ENCODE measurements at places on chromosomes 6 and 20.
A peak's percentile ranks its signal among the peaks of the same experiment; 100 is the strongest.

- no peak for DNase-seq
Observed at GRCh38 chr20:24677626-24678315, 208.3 kb downstream of the SYNDIG1 start.

DNA sequence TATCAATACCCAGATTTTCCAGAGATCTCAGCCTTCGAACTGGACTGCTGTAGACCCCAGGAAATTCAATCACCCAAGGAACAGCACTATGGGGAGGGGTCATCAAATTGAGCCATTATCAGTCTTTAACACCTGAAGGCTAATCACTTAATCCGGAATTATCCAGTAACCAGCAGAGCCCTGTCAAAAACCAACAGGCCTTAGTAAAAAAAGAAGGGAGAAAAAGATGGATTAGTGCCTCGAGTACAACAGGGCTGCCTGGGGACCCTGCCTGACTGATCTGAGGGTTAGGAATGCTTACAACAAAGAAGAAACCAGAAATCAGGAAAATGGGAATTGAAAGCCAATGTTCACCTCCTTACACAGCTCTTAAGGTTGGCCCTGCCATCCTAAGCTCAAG, 7.6 kb downstream of the RRAGD start:
- DNase-seq: no peak

- DNase-seq: no peak
Observed at GRCh38 chr6:83436674-83437073, 5.8 kb upstream of the ME1 start.

- DNase-seq: no peak
Observed at GRCh38 chr6:2563635-2564034, 187.1 kb downstream of the MYLK4 start.

- no peak for DNase-seq
Observed at GRCh38 chr6:132686531-132686930, 27.3 kb downstream of the VNN1 start.

DNA sequence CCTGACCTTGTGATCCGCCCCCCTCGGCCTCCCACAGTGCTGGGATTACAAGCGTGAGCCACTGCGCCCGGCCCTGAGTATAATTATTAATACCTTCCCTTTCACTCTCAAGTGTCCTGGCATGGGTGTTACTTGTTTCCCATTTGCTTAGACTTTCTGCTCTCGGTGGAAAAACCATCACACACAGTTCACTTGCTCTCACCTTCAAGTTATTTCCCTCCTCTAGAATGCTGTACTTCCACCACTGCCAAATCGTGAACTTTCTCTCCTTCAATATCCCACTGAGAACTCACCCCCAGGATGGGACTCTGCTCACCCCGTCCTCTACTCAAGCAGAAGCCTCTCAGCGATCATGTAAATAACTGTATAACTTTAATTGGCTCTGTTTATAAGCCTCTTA, 4.6 kb upstream of the HIVEP1 start:
- DNase-seq: no peak

DNA sequence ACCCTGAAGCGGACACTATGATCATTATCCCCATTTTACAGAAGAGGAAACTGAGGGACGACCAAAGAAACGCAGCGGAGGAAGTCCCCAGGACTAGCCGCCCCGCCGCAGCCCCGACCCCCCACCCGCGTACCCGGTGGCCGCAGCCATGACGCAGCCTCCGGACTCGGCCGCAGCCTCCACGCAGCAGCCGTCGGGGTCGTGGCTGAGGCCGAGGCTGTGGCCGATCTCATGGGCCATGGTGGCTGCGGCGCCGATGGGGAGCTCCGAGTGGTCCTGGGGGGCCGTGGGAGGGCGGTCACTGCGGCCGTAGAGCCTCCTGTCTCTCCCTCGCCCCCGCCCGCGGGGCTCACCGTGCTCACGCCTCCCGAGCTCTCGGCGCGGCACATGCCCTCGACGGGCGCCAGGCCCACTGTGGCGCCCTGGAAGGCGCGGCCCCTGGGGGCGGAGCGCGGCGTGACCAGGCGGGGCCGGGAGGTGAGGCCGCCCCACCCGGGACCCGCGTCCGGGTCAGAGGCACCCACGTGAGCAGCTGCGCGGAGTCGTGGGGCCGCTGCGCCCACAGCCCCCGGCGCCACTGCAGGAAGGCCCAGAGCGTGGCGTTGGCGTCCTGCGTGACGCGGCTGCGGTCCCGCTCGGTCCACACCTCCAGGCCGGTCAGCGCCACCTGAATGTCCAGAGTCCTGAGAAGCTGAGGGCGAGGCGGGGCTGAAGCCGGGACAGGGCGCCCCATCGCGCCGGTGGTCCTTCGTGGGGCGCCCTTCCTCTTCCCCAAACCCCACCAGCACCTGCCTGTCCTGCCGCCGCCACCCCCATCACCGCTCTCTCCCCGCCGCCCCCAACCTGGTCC, 8.4 kb downstream of the ADAM33 start:
- DNase-seq: no peak

DNA sequence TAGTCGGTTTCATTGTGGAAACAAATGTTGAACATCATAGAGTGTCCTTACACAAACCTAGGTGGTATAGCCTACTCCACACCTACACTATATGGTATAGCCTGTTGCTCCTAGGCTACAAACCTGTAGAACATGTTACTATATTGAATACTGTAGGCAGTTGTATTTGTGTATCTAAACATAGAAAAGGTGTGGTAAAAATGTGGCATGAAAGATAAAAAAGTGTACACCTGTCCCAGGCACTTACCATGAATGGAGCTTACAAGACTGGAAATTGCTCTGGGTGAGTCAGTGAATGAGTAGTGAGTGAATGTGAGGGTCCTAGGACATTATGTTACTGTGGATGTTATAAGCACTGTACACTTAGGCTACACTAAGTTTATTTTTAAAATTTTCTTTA, 103.0 kb downstream of the ZFAND3 start:
- no peak for DNase-seq

GRCh38 chr20:11902285-11902697, 15.4 kb upstream of the BTBD3 start:
- peak; percentile 80 for DNase-seq

- DNase-seq: no peak
Observed at GRCh38 chr6:1403851-1404712, 14.7 kb downstream of the FOXF2 start.

DNA sequence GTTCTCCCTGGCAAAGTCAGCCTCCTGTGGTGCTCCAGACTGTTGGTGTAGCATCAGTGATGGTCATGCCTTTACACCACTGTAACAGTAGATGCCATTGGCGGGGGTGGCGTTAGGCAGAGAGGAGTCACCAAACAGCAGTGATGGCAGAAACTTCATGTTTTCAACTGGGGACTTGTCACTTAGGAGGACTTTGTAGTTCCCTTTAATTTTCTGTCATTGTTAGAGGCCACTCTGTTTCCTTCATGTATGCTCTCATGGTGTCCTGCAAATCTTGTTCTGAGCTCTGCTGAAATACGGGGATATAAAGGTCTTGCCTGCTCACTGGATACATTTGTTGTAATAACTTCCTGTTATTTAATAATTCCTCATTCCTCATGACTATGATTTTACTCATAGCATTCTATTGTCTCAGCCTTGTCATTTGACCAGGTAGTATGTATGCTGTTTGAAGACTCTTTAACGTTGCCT, 4.6 kb downstream of the MAP3K4 start:
- no peak for DNase-seq

GRCh38 chr6:128527375-128527774, 7.0 kb upstream of the PTPRK start:
- DNase-seq: no peak

DNA sequence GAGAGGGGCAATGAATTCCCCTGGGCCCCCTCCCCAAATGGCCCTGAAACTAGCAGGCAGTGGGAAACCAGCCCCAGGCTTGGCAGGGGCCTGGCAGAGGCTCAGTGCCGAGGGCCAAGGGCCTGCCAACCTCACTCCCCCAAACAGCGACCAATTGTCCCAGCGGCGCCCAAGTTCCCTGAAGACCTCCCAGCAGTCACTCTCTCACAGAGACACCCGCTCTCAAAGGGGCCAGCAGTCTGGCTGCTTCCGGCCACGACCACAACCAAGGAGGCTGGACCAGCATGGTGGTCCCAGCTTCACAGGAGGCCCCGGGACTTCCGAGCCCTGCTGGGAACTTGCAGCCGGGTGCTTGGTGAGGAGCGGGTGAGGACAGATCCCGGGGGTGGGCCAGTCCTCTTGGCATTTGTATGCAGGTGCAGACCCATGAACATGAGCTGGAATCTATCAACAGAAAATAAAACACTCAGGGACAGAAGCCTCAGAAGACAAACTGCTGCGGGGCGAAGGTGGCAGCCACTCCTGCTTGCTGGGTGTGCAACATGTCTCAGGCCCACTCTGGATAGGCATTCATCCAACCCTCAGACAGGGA, 17.5 kb upstream of the SIRPA start:
- DNase-seq: no peak

- no peak for DNase-seq
Observed at GRCh38 chr20:25083773-25084625, 2.1 kb upstream of the VSX1 start.

DNA sequence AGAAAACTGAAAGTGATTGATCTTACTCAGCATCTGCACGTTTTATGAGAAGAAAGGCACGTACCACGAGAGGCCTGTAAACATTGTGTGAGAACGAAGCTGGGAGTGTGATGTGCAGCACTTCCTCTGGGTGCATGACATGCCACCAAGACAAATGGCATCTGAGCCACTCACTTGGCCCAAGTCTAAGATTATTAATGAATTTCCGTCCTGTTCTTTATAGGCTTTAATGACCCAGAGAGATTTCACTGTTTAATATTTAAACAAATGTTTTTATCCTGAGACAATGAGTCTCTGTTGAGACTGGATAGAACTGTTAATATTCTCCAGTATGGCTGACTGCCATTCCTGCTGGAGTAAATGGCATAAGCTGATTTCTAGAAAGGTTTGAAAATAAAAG, 172.6 kb upstream of the PHACTR1 start:
- no peak for DNase-seq

DNA sequence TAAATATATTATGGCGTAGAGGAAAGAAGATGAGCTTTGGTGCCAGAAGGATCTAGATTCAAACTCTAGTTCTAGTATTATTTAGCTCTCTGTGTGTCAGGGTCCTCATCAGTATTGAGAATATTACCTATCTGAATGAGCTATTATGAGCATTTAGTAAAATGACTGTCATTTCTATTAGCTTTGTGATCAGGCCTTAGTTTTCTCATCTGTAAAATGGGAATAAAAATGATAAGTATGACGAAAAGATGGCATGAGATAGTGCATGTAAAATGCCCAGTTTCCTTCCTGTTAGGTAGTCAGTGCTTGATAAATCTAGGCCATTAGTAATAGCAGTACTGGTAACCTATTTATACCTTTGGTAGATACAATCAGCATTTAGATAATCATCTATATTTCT, 35.1 kb downstream of the NOX3 start:
- DNase-seq: no peak

DNA sequence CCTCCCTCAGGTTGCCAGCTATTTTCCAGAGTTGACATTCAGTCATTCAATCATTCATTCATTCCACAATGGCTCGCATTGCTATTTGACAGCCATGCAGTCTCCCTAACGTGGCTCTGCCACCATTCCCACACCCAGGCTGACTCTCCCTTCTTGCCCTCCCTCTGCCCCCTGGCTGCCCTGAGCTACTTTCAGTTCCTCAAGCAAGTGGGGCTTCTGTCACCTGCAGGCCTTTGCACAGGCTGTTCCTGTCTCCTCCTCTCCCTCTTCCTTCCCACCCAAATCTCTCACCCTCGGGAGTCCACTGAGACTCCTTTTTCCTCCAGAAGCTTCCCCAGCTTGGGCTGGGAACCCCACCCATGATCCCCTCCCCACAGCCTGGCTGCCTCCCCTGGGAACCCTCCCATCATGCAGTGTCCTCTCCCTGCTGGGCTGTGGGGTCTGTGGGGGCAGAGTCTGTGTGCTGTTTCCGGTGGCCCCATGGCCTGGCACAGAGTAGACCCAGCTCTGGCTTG, 2.6 kb downstream of the PACSIN1 start:
- no peak for DNase-seq

GRCh38 chr6:108690326-108691049, 129.8 kb downstream of the FOXO3 start:
- no peak for DNase-seq

- DNase-seq: no peak
Observed at GRCh38 chr6:150510576-150510975, 89.1 kb upstream of the PLEKHG1 start.

Measured in fibroblast of skin of left biceps (primary cell).